ENCODE measurements at places on chromosomes 2 and 18.

- DNase-seq, result peak; percentile 5
Measured at GRCh38 chr2:189954989-189955388, 107.5 kb downstream of the MSTN start.

DNA sequence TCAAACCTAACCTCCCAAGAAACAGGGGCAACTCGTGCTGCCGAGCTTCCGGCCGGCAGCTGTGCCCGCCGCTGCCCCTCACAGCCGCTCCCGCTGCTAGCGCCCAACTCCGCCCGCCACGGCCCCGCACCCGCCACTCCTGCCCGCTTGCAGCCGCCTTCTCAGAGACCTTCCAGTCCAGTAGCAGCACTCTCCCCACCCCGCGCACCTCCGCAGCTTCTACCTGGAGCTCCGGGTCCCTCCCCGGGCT, 722 bp upstream of the C2orf15 start:
- DNase-seq, result peak; percentile 60

GRCh38 chr2:71466301-71467179, 13.2 kb downstream of the DYSF start:
- peak; percentile 37 for DNase-seq

DNA sequence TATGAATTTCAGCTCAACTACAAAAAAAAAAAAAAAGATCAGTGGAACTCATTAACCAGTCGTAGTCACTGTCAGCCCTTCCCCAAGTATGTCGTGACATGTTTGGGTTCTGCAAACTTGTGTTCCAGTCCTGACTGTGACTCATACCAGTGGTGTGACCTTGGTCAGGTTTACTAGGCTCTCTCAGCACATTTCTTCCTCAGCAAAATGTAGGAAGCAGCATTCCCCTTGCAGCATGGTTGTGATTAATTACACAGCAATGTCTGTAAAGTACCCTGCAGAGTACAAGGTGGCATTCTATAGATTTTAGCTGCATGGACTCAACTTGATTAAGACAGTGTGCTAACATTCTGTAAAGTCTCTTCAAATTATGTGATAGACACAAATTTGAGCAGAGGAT, 156.9 kb downstream of the LAMA1 start:
- no peak for DNase-seq

GRCh38 chr2:181812106-181812743, 79.3 kb upstream of the ITPRID2 start:
- no peak for DNase-seq

DNA sequence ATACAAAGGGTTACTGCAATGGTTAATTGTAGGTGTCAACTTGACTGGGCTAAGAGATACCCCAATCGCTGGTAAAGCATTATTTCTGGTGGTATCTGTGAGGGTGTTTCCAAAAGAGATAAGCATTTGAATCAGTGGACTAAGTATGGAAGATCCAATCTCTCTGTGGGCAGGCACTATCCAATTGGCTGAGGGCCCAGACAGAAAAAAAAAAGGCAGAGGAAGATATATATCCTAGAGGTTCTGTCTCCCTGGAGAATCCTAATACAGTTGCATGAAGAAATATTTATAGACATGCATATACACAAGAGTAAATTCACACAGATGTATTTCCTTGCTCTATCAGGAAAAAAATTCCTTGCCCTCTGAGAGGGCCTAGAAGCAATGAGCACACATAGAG, 43.9 kb downstream of the TBC1D8 start:
- DNase-seq, result peak; percentile 47

Data from hematopoietic multipotent progenitor cell treated with erythropoietin and hydrocortisone succinate and interleukin-3 and kit ligand, for 4 days (in vitro differentiated cells).